AG04450 (cell line): ENCODE measurements at places on chromosomes 3 and 15. TPM values are rescaled to one million over a fixed set of nuclear protein-coding genes. Genes with fewer than 3 reads are reported as not detected.

DNA sequence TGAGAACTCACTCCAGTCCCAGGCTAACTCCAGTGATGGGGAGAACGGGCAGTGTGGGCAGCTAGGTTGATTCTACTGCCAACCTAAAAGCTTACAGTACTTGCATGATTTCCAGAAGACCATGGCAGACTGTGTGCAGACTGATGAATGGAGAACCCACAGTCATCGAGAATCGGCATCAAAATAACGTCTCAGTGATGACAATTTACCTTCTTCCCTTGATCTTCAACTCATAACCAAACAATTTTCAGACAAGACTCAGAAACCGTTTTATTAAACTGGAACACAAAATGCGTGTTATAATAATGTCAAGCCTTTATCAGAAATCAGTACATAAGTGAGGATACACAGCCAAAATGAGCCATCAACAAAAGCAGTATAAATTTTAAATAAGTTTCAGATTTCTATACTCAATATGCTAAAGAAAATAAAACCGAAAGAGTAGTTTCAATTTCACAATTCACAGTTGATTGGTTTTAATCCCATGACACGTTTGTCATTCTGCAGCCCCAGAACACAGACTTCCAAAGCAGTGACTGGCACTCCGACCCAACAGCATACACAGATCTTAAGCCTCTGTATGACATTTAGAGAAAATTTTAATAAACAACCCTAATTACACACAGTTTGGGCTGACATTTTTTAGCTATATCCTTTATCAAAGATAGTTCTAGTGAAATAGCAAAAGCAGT is 54.5 kb downstream of the ZMAT3 start:
- no peak for DNase-seq

GRCh38 chr15:90871716-90872485 is 3.5 kb downstream of the FURIN start:
- no peak for DNase-seq

DNA sequence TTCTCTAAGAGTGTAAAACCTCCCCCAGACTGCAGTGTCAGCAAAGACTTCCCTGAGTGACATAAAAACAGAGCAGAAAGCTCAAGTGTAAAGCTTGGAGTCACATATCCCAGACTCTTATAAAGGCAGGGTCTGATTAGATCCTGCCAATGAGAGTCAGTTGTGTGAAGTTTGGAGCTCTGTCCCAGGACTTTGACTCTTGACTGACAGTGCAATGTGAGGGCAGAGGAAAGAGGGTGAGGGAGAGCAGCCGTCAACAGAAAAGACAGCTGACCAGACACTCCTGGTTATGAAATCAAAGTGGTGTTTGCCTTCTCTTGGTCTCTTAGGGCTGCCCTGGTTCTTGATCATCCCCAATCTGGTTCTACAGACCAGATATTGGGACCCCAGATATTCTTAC is 393.2 kb downstream of the ERC2 start:
- DNase-seq = no peak

DNA sequence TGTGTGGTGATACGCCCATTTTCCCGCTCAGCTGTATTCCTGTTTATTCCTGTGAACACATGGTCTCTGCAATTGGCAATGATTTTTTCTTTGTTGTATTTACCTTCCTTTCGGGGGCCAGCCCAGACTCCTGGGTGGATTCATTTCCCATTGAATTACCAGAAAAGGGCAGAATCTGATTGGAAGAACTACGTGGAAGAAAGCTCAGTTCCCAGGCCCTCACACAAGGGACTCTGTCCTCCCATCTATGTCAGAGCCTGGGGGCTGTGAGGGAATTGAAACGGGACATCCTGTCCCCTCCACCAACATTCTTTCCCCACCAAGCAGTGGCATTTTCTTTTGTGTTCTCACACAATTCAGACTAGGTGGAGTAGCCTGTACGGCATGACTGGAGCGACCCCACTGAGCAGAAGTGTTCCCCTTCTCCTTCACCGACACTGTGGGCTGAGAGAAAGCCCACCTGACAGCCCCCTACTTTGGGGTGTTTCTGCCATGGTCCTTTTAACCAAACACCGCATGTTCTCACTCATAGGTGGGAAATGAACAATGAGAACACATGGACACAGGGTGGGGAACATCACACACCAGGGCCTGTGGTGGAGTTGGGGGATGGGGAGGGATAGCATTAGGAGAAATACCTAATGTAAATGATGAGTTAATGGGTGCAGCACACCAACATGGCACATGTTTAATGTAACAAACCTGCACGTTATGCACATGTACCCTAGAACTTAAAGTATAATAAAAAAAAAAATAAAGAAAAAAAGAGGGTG is 32.1 kb upstream of the RFTN1 start:
- no peak for DNase-seq

DNA sequence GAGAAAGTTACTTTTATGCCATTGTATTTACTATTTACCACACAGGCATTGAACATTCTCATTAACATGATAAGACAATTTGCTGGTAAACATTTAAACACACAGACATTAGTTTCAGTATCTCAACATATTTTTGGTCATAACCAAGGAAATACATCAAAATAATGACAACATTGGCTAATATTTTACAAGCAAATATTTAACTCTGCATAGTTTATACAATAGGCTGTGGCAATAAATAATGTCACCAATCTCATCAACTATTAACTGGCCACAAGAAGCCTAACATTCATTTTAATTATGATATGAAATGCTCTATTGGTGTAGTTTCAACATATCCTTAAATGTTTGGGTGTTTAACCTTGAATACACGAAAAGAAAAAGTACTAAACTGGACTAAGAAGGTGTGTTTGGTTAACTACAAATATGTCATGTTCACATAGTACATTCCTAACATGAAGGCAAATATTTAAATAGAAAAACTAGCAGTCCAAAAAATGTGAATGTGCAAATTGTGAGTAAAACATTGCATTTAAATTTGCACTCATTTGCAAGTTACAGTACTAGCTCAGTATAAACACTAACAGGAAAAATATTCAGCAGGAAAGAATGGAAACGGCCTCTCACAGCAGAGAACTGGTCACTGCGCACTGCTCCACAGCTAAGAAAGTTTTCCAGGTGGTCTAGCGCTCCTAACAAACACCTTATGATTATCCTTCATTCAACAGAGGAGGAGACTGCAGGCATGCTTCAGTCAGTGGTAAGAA is 106.6 kb downstream of the GLDN start:
- no peak for DNase-seq

GRCh38 chr15:71392861-71393283 is 277.6 kb downstream of the THSD4 start:
- no peak for DNase-seq

DNA sequence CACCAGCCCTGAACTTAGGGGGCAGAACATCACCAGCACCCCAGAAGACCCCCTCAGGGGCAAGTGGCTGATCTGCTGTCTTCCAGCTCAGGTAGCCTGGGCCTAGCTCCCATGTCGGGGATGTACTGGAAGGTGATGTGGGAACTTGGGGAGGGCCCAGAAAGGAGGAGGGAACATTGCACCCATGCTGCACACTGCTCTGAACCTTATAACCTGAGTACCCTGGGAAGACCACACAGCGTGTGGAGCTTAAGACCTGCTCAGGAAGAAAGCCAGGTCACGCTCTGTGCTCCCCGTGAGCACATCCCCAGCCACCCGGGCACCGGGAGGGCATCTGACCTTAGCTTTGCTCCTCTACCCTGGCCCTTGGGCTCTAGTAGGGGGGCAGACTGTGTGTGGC is 159.4 kb downstream of the ATP10A start:
- no peak for DNase-seq

Gene TRH
- not detected in 2 replicates for polyA plus RNA-seq

Gene STAB1
- polyA plus RNA-seq = 0.02 TPM in 1 of 2 replicates, not detected in the other

Gene BUB1B
- polyA plus RNA-seq = 8.2 and 9.0 TPM in 2 replicates

Gene SKOR1
- polyA plus RNA-seq = 0.02 TPM in 2 replicates

Gene DUOXA2
- polyA plus RNA-seq = not detected in 2 replicates
